T-helper 9 cell (primary cell): ENCODE measurements at places on chromosomes 12 and 14.

GRCh38 chr12:52584156-52584682, 10.6 kb upstream of the KRT74 start:
- no peak for DNase-seq

GRCh38 chr14:104604458-104605449, at the start of gene TMEM179:
TMEM179 (minus strand) TSS chr14:104604772; CDS start chr14:104604741, 31 bp downstream.
- DNase-seq: no peak

- no peak for DNase-seq
Measured at GRCh38 chr14:70515811-70516210, 19.0 kb downstream of the ADAM20 start.

DNA sequence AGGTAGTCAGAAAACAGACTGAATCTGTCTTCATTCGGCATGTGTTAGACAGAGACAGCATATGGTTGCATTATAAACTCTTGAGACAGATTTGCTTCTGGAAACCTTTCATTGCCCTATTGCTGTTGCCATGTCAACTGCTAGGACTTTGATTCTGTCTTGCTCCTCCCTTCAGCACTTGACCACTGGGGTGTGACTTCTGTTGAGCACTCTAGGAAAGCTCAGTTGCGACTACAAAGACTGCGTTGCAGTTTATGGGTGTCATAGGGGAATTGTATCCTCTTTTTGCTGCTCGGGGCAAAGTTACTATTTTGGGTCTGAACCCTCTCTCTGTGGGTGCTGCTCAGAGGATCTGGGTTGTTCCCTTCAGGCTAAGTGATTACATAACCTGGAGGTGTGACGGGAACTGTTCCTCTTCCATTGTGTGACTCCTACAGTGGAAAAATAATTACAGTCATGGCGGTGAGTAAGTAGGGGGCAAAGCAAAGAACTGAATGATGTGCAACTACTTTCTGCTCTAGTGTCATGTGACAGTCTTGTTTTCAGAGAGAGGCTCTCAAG, 44.3 kb upstream of the TRIM9 start:
- no peak for DNase-seq

DNA sequence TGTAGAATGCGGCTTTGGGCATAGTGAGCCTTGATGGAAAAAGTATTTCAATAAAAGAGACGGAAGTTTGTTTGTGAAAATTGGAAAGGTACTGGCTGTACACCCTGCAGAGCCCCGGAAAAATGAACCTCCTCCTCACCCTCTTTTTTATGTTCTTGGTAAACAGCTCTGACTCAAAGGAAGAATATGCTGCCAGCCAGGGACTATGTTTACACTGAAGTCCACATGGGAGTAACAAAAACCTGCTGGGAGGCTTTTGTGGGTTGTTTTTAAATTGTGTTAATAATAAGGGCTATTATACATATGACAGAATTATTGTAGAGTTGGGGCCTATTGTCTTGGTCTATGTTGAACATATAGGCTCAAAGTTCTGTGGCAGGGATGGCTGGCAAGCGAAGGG, 70.7 kb downstream of the TTC8 start:
- DNase-seq: no peak
